ENCODE measurements at places on chromosomes 6 and 20.

DNA sequence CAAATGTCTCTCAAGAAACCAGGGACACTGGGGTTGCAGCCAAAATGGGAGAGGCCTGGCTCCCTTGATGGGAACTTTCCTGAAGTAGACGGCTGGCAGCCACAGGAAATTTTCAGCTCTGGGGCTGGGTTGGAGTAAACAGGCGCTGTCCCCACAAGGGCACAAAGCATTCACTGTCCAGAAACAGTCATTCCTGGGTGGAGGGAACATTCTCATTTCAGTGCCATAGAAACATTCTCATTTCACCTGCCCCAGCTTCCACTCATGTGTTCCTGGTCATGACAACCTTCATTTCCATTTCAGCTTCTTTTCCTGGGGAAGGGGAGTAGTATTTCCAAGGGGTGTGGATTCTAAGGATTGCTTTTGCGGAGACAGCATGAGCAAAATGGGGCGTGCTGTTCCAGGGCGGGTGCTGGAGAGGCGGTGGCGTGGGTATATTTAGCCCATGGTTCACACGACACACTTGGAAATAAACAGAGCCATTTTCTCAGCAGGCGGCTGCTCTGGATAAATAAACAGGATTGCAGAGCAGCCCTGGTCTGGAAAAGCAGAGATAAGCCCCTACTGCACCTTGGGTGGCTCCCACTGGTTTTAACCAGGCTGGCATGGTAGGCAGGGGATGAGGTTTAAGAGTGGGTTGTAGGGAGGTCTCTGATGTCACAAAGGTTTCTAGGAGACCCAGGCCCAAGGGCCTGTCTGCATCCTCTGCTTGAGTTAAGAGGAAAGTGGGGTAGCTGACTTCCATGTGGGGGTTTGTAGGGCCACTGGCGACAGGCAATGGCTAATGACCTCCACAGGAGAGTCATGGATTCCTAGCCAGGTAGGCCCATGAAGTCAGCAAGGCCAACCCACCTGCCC is 32.9 kb downstream of the COX4I2 start:
- DNase-seq: no peak

DNA sequence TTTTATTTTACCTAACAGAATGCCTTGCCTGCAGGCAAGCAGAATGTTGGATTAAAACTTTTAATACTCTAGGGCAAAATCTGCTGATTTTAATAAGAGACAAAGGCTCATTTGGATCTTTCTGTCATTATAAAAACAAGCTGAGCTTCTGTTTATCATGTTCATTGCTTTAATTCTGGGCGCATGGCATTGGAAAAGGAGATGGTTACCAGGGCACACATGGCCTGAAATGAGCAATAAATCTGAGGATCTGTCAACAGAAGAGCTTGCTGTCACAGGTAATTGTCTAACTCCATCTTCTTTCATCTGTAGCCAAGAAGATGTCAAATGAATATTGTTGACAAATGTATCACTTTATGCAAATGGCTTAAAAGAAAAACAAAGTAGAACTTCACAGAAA is 439.6 kb downstream of the DOK5 start:
- DNase-seq: no peak

GRCh38 chr6:167045828-167046580 is 46.8 kb downstream of the CEP43 start:
- no peak for DNase-seq

GRCh38 chr20:62696989-62697388 is 11.6 kb upstream of the NTSR1 start:
- no peak for DNase-seq

Data from activated naive CD8-positive, alpha-beta T cell treated with anti-CD3 and anti-CD28 coated beads for 36 hours (primary cell).